A549 treated with ZK216348 at 1 μM for 4 hours (cell line): ENCODE measurements at places on chromosomes 2 and 18. TPM values are rescaled to one million over a fixed set of nuclear protein-coding genes. Genes with fewer than 3 reads are reported as not detected.

PLEKHH2 gene
- total RNA-seq = 0.89 to 1.8 TPM (median 1.5 TPM) in 5 replicates

DNAJC5G gene
- total RNA-seq = not detected in 5 replicates

TMEM182 gene
- total RNA-seq = 3.5 to 5.6 TPM (median 4.5 TPM) in 5 replicates

SERPINB4 gene
- 0.17 to 0.25 TPM (median 0.18 TPM) in 3 of 5 replicates, not detected in the others for total RNA-seq

SP140 gene
- total RNA-seq = 0.22 to 0.39 TPM in 2 of 5 replicates, not detected in the others

DARS1 gene
- total RNA-seq = 44.0 to 63.0 TPM (median 55.1 TPM) in 5 replicates
